Islet precursor cell (in vitro differentiated cells): ENCODE measurements at places on chromosomes 6 and 20.

- DNase-seq, result no peak
Measured at GRCh38 chr6:121201105-121201504, 133.2 kb downstream of the TBC1D32 start.

DNA sequence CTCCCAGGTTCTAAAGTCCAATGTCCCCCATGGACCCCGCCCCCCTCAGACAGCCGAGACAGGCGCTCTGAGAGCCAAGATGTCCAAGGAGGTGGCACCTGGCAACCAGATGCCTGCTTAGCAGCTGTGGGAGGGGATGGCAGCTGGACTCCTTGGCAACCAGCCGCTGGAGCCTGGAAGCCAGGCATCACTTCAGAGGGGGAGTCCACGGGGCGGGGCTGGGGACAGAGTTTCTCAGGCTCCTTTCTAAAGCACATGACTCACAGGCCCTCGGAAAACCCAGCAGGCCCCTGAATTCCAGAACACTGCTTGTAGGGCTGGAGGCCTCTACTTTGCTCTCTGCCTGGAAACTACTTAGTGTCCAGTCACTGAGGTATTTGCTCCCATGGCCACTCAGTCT, 51.5 kb downstream of the PREX1 start:
- DNase-seq, result no peak

- no peak for DNase-seq
Measured at GRCh38 chr6:139627091-139627490, 252.6 kb upstream of the CITED2 start.

- DNase-seq, result no peak
Measured at GRCh38 chr20:30892541-30893345, 364.7 kb upstream of the DEFB115 start.

DNA sequence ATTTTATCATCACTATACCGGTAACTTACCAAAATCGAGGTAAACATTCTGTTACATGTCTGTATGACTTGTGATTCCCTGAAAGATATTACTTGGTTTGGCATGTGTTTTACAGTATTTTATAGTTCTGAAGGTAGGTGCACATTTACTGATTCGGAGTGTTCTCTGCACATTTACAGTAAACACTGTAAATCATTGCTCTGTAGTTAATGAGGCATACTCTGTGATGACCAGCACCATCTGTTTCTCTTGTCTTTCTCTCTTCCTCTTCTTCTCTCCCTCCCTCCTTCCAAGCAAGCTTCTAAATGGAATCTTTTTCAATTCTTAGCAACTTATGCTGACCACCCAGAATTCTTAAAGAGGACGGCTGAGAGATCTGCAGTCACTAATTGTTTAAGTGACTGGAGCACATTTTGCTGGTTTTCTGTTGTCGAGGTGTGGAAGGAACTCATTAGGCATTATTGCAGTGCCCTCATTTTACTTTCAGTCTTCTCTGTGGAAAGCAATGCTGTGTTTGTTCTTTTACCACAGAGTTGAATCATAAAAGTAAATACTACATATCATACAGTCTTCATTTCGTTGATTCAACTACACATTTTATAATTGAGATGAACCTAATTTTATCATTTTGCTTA, 126.5 kb downstream of the UTRN start:
- DNase-seq, result no peak

DNA sequence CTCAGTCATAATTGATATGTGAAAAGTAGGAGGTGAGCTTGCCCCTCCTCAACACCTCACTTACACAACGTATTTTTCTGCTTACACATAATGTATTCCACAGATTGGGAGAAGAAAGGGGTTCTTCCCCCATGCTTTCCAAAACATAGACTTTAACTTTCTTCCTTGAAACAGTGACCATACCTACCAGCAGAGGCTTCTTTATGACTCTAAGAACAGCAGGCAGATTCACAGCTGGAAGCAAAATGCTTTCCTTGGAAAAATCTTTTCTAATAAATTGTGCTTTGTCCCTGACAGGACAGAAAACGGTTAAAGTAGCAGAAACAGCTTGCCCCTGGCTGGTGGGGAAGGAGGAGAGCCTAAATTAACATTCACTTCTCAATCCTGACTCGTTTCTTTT, 629.1 kb upstream of the IMPG1 start:
- no peak for DNase-seq

GRCh38 chr20:37541326-37541725, 13.7 kb upstream of the BLCAP start:
- DNase-seq, result peak; percentile 12

- no peak for DNase-seq
Measured at GRCh38 chr6:132673376-132674094, 14.6 kb upstream of the TAAR1 start.

GRCh38 chr6:50821441-50822077, 2.9 kb downstream of the TFAP2B start:
- DNase-seq, result no peak

GRCh38 chr6:32718879-32719278, 22.3 kb upstream of the HLA-DQA2 start:
- DNase-seq, result no peak

DNA sequence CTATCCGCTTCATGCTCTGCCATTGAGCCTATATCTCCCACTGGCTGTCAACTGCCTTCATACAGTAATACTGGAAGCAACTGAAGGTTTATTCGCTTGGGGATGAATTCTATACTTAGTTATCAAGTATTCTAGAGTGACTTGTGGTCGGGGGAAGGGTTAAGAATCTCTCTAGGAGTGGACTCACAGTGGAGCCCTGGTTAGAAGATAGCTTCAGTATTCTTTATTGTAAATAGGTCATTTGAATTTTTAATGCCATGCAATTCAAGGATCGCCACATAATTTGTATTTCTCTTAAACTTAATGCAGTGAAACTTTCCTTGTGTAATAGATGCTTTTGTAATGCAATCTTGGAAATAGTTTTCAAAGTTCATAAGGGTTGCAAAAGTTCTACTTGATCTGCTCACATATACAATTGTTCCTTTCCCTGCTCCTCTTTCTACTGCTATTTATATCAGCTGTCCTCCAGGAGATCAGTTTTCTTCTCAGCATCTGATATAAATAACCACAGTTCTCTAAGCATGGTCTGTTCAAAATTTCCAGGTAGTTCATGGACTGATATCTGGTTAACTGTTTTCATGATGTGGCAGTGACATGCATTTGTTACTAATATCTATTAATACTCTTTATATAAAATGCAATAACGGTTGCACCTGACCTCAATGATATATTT, 120.3 kb downstream of the KCNQ5 start:
- no peak for DNase-seq

DNA sequence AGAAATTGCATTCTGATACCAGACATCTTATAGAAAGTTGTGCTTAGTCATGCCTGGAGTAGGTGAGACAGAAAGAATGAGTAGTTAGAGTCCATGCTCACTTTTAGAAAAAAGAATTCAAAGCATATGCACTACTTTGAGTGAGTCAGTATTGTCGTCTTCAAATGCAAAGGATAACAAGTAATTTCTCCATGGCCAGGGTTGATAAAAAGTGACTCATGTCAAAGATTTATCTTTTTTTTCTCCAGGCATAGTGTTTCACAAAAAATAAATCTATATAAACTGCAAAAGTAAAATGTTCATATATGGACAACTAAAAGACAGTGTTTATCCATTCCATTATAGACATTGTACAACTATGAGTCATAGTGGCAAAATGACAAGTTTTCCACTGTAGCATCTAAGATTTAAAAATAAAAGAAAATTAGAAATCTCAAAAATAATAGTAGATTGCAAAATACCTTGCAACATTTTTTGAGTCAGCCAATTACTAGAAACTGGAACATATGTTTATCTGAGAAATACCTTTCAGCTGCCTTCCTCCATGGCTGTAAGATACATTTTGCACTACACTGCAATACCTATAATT, 329.6 kb downstream of the GRIK2 start:
- DNase-seq, result no peak

DNA sequence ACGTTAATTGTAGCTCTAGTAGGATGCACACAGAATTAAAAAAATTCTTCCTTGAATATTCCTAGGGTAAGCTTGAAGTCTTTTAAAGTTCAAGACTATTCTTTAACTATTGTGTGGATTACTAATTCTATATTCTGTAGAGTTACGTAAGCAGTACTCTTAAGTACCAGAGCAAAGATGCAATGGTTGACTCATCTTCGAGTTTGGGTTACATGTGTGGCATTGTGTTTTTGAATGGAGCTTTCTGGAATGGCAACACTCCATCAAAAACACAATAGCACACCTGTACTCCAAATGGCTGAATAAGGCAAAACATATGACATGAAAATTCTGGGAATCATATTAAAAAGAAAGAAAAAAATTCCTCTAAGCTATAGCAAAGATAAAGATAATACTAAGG, 33.5 kb upstream of the CEP162 start:
- no peak for DNase-seq

- no peak for DNase-seq
Measured at GRCh38 chr6:19380293-19380692, 456.9 kb upstream of the ID4 start.

DNA sequence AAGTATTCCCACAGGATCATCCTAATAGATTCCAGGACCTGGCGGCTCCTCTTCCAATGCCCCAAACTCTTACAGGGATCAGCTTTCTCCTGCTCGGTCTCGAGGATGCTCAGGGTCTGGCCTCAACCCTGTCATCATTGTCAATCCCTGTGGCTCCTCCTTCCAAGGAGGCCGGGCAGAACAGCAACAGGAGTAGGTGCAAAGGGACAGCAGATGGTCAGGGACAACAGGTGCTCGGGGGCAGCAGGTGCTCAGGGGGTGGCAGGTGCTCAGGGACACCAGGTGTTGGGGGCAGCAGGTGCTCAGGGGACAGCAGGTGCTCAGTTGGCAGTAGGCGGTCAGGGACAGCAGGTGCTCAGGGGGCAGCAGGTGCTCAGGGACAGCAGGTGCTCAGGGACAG, 84.8 kb downstream of the TTLL2 start:
- DNase-seq, result no peak

DNA sequence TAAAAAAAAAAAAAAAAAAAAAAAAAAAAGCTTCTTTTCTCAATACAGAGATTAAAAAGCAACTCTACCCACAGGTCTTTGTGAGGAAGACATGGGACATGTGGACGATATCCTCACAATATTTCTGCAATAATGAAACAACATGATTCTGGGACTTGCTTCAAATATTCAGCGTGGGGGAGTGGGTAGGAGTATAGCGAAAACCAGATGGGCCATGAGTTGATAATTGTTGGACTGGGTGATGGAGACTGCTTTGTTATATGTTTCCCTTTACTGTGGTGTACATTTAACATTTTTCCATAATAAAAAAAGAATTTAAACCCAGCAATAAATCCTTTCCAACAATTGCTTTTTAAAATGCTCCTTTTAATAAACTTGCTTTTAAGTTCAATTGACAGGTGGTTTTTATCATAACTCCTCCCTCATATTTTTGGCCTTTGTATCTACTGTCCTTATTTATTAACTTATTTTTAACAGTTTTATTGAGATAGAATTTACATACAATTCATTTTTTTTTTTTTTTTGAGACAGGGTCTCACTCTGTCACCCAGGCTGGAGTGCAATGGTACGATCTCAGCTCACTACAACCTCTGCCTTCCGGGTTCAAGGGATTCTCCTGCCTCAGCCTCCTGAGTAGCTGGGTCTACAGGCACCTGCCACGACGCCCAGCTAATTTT, 40.4 kb upstream of the ARFGEF2 start:
- DNase-seq, result no peak

GRCh38 chr20:3786126-3786484, 435 bp downstream of the CENPB start:
- DNase-seq, result no peak
